Right cardiac atrium (tissue), 5 donors: ENCODE measurements at places on chromosomes 13 and 19. TPM values are rescaled to one million over a fixed set of nuclear protein-coding genes. Genes with fewer than 3 reads are reported as not detected.

Gene C1QTNF9
- 0.12 TPM for total RNA-seq

Gene NLRP11
- total RNA-seq = not detected

Gene MISP3
- total RNA-seq = 6.4 TPM

Gene VSTM2B
- not detected for total RNA-seq

Gene CCNA1
- total RNA-seq = not detected

Gene PRTN3
- not detected for total RNA-seq

Gene C13orf46
- total RNA-seq = 0.40 TPM

Gene TMEM238
- total RNA-seq = 0.47 TPM

Gene SMIM24
- total RNA-seq = not detected

Gene TMEM190
- not detected for total RNA-seq

Gene COL4A2
- 103 TPM for total RNA-seq

Gene NKPD1
- not detected for total RNA-seq

Gene ZNF100
- 6.5 TPM for total RNA-seq

Gene GJB6
- not detected for total RNA-seq

Gene ANKRD24
- total RNA-seq = 0.46 TPM

Gene KLF1
- total RNA-seq = not detected

Gene HTR2A
- 0.11 TPM for total RNA-seq

Gene AP1M2
- not detected for total RNA-seq

Gene ZNF132
- total RNA-seq = 6.4 TPM

Gene ZNF563
- 5.3 TPM for total RNA-seq

Gene ZNF729
- total RNA-seq = not detected

Gene PRODH2
- total RNA-seq = not detected

Gene ZNF763
- 3.8 TPM for total RNA-seq

Gene SYT5
- not detected for total RNA-seq

Gene ZNF665
- total RNA-seq = 1.6 TPM

Gene SLC25A41
- 0.21 TPM for total RNA-seq

Gene PODNL1
- 3.2 TPM for total RNA-seq

Gene DMKN
- 20.4 TPM for total RNA-seq

Gene VMAC
- total RNA-seq = 1.9 TPM

Gene TSHZ3
- total RNA-seq = 3.6 TPM

Gene ZNF699
- 5.8 TPM for total RNA-seq

Gene OR7A5
- total RNA-seq = not detected

Gene GPR12
- not detected for total RNA-seq

Gene ZBTB7A
- total RNA-seq = 30.9 TPM

Gene SHANK1
- 0.09 TPM for total RNA-seq
